ENCODE measurements at places on chromosomes 6 and 20. TPM values are rescaled to one million over a fixed set of nuclear protein-coding genes. Genes with fewer than 3 reads are reported as not detected.

SPDEF gene
- total RNA-seq = 0.67 TPM

CST4 gene
- 2.7 TPM for total RNA-seq

- no peaks in the 10 kb centered on the region for H3K27me3 ChIP-seq
- no peaks in the 10 kb centered on the region for H3K4me1 ChIP-seq
- DNase-seq = peak; percentile 76
- no peak overlapping the region for H3K4me3 ChIP-seq
Measured at GRCh38 chr6:143940011-143940597, 68.0 kb downstream of the PLAGL1 start.

DNA sequence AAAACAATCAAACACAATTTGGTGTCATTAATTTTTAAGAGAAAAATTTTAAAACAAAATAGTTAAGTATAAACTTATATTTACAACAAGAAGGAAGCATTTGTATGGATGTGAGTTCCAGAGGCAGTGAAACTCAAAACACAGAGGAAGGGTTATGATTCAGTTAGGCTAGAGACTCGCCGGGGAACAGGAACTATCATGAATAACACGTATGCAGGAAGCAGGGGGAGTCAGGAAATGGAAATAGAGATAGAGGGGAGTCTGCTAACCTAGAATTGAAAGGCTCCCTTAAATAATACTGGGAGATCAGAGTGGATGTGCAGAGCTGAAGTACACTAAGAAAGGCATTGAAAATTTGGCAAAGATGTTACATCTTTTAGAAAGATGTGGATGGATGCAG is 14.2 kb upstream of the HLA-DRB1 start:
- no peaks in the 10 kb centered on the region for H3K36me3 ChIP-seq
- DNase-seq = no peak

DNA sequence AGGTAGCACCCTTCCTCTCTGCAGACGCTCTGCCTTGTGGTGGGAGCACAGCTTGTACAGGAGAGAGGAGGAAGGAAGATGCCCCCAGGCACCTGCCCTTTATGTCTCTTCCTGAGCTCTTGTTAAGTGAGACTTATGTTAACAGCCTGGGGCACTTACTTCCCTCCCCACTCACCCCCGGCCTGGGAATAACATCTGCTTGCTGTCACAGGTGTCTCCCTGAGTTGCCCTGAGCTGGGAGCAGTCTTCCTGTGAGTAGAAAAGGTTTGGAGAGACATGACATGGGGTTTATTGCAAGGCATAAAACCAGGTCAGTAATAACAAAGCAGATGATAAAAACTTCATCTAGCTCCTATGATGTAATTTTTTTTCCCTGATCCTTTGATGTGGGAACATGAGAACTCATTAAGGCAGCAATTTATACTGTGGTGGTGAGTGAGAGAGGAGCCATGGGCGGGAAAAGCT is 1.9 kb downstream of the SSTR4 start:
- peak overlapping the region; percentile 48 for H3K27ac ChIP-seq
- no peak for DNase-seq
- H3K4me1 ChIP-seq = peaks cover 13% of the 10 kb centered on the region
- H3K36me3 ChIP-seq = no peaks in the 10 kb centered on the region
- no peak overlapping the region for H3K4me3 ChIP-seq

- H3K4me1 ChIP-seq = peaks cover 43% of the 10 kb centered on the region
- no peaks in the 10 kb centered on the region for H3K36me3 ChIP-seq
- no peak overlapping the region for H3K4me3 ChIP-seq
- peak overlapping the region; percentile 72 for H3K27ac ChIP-seq
Measured at GRCh38 chr6:37122861-37123260, 47.1 kb upstream of the PIM1 start.

- H3K27ac ChIP-seq = peak overlapping the region; percentile 99
- no peaks in the 10 kb centered on the region for H3K4me1 ChIP-seq
- H3K4me3 ChIP-seq = peak overlapping the region; percentile 63
- no peaks in the 10 kb centered on the region for H3K27me3 ChIP-seq
Measured at GRCh38 chr6:26195376-26195923, 108.2 kb downstream of the HFE start.

DNA sequence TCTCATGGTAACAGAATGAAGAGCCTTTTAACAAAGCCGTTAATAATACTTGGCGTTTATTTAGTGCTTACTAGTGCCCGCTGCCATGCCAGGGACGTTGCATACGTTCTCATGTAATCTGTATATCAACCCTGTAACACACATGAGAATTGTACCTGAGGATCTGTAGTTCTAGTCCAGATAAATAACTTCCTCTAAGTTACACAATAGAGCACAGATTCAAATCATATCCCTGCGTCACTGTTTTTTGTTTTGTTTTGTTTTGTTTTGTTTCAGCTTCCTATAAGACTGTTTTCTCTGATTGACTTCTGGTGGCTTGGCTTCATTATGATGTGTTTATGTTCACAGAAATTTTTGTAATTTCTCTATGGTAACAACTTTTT is 553 bp downstream of the ZSCAN16 start:
- H3K4me3 ChIP-seq = peak overlapping the region; percentile 78
- H3K4me1 ChIP-seq = no peaks in the 10 kb centered on the region
- no peaks in the 10 kb centered on the region for H3K27me3 ChIP-seq

DNA sequence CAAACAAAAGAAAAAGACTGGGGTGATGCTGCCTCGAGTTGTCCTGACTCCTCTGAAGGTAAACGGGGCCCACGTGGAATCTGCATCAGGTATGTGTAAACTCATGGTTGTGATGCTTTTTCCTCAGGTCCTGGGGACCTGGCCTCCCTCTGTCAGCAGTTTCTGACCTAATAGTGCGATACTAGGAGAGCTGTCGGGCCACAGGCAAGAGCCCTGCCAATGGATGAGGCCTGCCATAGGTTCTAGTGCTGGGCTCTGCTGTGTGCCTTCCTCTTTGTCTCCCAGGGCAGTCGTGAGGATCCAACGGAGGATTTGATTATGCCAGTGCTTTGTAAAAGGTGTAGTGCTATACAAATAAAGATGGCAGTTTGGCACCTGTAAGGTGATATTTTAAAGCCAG is 71.2 kb downstream of the ASXL1 start:
- no peak overlapping the region for H3K27ac ChIP-seq
- no peaks in the 10 kb centered on the region for H3K4me1 ChIP-seq
- no peaks in the 10 kb centered on the region for H3K27me3 ChIP-seq
- DNase-seq = no peak

DNA sequence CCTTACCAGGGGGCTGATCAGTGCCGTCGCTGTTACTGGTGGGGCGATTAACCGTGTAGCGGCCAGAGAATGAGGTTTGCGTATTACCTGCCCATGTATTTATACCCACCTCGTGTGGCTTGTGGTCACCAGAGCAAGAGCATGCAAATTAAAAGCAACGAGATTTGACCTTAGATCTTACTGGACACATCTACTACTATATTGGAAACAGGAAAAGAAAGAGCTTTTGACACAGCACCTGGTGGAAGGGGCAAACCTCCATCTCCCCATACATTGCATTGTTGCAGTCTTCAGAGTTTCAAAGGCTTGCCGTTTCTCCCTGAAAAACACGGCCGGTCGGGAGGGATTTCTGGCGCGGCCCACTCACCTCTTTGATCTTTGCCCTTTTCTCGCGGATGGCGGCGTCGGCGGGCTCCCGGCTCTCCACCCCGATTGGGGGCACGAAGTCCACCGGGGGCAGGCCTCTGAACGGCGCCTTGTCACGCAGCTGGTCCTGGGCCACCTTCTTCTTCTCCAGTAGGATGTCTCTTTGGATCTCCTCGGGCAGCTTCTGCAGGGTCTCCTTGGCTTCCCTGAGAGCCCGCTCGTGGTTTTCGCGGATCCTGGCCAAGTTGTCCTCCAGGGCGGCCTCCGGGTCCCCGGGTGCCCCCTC is 1.3 kb downstream of the MAN1A1 start:
- peak overlapping the region; percentile 80 for H3K27ac ChIP-seq
- H3K4me1 ChIP-seq = peaks cover 17% of the 10 kb centered on the region
- no peaks in the 10 kb centered on the region for H3K36me3 ChIP-seq

- H3K4me1 ChIP-seq = peaks cover 7% of the 10 kb centered on the region
- no peak for DNase-seq
- no peaks in the 10 kb centered on the region for H3K36me3 ChIP-seq
- no peak overlapping the region for H3K27ac ChIP-seq
- H3K27me3 ChIP-seq = no peaks in the 10 kb centered on the region
- no peak overlapping the region for H3K4me3 ChIP-seq
Measured at GRCh38 chr20:31475472-31476293, 595 bp downstream of the REM1 start.

All from Caco-2 (cell line).